Iris pigment epithelial cell (primary cell): ENCODE measurements at places on chromosomes 6 and 20.

DNA sequence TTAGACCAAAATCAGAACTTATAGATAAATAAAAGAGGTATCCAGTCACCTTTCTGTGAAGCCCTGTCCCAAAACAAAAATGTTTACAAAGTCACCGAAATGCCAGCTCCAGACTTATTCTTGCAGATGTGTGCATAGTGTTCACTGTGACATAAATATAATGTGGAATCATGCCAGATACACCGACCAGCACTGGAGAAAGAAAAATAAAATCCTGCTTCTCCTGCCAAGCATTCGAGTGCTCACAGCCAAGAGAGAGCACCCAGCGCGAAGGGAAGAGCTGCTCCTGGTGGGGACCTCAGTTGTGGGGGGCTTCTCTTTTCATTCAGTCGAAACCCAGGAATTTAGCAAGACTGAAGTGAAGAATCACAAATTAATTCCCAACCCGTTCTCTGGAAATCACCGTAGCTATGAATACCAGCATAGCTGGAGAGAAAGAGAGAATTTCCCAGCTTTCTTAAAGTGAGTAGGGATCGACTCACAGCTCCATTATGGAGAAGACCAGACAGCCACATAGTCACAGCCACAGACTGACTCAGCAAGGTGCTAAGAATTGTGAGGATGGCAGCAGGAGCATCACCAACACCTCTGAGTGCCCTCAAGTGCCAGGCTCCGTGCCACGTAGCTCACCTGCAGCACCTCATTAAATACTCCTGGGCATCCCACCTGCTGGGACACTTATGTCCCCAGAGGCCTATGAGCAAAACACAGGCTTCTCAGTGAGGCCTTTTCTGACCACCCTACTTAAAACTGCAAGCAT lies 33.2 kb downstream of the BFSP1 start:
- DNase-seq, result peak; percentile 17

DNA sequence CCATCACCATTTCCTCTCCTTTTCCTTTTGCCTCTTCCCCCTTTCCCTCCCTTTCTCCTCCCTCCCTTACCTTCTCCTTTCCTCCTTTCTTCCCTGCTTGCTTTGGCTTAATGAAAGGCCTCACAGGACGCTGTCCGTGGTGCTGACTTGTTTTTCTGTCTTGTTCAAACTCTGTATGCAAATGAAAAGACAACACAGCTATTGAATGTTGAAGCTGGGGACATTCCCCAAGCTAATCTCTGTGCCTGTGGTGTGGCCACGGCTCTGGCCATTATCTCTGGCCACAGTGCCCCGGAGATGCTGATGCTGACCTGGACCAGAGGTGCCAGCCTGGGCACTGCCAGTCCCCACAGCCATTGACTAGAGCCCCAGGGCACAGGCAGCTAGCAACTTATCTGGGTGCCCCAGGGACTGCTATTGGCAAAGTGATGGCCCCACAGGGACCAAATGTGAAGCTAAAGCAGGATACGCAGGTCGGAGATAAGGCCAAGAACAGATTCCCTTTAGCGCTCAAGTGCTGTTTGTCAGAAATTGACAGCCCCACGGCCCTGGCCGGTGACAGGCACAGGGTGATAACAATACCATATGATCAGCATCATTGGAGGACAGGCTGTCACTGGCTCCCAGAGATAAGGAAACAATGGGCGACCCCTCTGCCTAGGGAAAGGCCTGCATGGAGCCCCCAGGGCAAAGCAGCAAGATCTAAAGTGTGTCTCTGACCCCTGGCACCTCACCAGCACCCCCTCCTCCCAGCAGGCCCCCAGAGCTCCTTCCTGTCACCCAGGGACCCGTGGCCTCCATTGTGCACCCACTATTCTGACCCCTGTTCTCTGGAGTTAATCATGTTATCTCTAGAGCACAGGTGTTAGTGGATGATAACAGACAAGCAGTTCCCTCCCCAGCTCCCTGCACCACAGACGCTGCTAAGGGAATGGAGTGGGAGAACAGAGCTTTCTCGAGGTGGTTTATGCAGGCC lies 31.6 kb upstream of the SLC32A1 start:
- peak; percentile 67 for DNase-seq

DNA sequence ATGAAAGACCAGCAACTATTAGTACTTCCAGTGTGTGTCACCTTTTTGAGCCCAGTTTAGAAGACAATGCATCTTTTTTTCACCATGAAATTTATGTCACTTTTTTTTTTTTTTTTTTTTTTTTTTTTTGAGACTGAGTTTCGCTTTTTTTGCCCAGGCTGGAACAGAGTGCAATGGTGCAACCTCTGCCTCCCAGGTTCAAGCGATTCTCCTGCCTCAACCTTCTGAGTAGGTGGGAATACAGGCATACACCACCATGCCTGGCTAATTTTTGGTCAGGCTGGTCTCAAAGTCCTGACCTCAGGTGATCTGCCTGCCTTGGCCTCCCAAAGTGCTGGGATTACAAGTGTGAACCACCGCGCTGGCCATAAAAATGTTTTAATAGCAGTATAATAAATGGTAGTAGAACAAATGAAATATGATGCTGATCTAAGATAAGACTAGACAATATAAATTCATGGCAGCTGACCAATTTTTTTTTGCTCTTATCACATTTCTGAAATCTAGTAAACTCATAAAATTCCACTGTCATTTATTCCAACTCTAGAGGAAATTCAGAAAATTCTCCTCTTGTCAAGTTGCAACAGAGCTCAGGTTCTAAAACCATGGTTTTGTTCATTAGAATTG lies 21.3 kb downstream of the NHSL1 start:
- peak; percentile 21 for DNase-seq

DNA sequence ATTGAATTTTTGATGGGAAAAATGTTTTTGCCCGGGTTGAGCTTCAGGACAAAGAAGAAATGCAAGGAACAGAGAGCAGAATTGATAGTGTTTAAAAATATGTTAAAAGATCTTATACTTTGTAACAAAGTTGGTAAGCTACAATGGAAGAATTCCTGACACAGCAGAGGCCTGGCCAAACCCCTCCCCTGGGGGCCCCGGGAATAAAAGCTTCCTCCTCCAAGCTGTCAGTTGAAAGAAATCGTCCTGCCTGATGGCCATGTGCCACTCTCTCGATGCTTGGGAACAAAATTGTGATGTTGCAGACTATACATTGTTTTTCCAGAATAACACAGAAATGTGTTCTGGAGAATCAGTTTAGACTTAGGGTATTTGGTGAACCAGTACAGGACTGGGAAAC lies 14.2 kb upstream of the TOX2 start:
- DNase-seq, result no peak

DNA sequence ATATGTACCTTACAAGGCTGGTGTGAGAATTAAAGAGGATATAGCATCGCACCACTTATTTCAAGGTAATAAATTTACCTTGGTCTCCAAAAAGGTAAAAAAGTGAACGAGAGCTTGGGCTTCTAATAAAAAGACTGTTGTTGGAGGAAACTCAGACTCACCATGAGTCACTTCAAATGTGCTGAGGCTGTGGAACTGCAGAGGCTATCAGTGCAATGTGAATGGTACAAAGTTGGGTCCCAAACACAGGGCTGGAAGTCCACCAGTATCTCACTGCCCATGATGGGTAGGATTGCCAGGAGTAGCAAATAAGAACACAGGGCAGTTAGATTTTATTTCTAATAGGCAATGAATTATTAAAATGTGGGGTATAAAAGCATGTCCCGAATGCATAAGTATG lies 200.6 kb downstream of the MAFB start:
- DNase-seq, result no peak

- DNase-seq, result peak; percentile 96
Observed at GRCh38 chr6:136403110-136403980, 113.7 kb upstream of the BCLAF1 start.

DNA sequence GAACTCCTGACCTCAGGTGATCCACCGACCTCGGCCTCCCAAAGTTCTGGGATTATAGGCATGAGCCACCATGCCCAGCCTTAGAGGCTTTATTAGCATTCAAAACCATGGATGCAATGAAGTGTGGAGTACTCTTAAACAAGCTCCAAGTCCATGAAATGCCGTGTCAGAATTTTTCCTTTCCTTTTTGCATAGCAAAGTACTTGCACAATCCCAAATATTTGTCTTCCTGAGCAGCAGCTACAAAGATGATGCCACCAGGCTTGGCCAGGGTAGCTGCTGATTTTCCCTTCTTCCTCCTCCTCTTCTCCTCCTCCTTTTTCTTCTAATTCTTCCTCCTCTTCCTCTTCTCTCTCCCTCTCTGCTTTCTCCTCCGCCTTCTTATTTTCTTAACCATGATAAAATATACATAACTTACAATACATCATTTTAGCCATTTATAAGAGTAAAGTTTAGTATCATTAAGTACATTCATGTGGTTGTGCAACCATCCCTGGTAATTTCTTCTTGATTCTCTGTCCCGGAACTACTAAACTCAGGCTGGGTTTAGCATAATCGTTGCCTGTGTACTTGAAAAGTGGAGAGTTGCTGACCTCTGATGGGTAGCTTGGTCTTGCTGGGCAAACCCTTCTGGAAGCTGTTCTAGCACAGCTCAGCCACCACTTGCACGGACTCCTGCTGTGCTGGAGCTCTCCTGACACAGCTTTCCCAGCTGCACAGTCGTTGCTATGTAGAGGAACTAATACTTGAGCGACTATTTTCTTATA lies 20.3 kb downstream of the MUCL3 start:
- peak; percentile 51 for DNase-seq
